ENCODE measurements at places on chromosomes 11 and 22.

GRCh38 chr22:46574993-46575910 lies 37.8 kb upstream of the CELSR1 start:
- DNase-seq, result no peak

GRCh38 chr11:62889484-62890437 lies 9.1 kb downstream of the SLC3A2 start:
- no peak for DNase-seq

GRCh38 chr22:20062043-20062765 lies 17.8 kb upstream of the DGCR8 start:
- no peak for DNase-seq

- no peak for DNase-seq
Measured at GRCh38 chr11:106853850-106854401, 164.3 kb downstream of the GUCY1A2 start.

GRCh38 chr11:60252213-60253108 lies 9.5 kb upstream of the MS4A4E start:
- DNase-seq, result no peak

DNA sequence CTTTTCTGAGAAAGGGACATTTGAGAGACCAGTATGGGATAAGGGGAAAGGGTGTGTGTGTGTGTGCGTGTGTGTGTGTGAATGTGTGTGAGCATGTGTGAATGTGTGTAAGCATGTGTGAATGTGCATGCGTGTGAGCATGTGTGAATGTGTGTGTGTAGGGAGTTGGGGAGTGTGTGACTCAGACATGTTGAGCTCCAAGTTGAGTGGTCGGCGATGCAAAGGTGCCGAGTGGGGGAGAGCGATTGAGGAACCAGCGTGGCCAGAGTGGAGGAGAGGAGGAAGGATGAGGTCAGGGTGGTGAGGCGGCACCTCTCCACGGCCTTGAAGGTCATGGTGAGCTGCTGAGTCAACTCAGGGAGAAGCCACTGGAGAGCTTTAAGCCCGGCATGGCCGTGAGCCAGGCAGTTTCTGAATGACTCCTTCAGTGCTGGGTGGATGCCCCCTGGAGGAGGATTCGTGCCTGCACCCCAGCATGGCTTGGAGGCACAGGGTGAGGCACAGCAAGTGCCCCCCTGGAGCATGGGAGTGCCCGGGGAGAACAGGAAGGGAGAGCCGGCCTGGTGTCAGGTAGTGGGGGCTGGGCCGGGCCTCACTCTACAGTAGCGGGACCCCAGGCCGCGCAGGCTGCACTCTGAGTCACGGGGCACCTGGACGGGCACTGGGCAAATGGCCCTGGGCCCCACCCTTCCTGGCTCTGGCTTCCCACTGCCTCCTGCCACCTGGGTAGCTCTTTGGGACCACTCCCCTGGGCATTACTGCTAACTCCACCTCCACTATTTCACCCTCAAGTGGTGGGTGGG lies 8.2 kb upstream of the CCDC88B start:
- DNase-seq, result peak; percentile 56

DNA sequence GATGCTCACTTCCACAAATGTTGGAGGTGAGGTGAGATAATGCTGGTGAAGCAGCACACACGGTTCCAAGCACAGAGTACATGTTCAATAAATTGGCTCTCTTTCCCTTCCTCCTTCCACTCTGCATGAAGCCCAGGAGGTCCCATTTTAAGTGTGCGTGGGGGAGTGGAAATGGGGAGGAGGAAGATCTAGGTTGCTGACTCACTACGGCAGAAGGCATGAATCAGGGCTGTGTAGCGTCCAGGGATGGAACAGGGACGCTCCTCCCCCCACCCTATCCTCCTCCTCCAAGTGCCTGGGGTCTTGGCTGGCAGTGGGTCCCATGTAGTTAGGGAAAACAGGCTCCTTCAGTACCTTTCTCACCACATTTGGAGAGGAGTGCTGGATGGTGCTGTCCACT lies 44.2 kb downstream of the TRIM66 start:
- DNase-seq, result no peak

DNA sequence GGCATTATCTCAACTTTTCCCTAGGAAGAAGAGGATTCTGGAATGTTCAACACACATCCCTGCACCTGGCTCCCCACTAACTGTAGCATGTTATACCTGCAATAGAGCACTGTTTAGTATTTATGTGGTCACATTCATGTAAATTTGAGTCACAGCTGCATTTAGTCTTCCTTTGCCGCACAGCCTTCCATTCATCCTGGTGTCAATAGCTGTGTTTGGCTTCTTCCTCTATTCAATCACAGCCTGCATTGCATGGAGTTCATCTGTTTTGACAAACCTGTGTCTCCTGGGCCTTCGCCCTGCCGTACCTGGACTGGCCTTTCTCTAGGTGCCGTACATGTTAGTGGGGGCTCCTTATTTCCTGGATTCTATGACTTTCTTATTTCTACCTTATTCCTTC lies 4.1 kb upstream of the C22orf39 start:
- DNase-seq, result no peak

GRCh38 chr11:101523634-101524260 lies 60.1 kb downstream of the TRPC6 start:
- DNase-seq, result no peak

DNA sequence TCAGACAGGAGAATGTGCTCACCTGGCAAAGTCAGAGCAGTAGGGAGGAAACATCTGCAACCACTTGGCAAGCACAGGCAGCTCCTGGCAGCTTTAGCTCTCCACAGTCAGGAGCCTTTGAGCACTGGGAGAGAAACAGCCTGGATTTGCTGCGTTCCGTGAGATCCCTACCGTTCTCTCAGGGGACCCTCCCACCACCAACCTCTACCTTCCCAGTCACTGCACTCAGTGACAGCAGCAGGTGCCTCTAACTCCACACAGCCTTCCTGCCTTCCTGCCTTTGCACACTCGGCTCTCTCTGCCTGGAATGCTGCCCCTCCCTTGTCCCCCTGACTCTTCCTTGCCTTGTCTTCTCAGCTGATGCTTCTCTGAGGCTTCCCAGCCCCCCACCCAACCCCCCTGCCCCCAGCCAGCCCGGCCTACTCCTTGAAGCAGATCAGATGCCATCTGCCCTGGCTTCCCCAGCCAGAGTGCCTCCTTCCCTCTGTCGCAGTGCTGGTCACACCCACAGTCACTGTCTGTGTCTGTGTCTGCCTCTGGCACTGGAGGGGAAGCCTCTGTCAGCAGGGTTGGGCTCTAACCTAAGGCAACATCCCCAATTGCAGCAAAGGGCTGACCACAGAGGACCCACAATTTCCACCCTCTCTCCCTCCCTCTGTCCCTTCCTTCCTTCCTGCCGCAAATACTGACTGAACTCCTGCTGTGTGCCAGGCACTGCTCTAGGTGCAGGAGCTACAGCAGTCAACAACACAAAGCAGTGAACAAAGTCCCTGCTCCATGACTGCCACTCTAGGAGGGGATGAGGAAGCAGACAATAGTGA lies 14.9 kb upstream of the TSKU start:
- DNase-seq, result no peak

GRCh38 chr22:22094921-22095320 lies 112.3 kb upstream of the TOP3B start:
- DNase-seq, result no peak

DNA sequence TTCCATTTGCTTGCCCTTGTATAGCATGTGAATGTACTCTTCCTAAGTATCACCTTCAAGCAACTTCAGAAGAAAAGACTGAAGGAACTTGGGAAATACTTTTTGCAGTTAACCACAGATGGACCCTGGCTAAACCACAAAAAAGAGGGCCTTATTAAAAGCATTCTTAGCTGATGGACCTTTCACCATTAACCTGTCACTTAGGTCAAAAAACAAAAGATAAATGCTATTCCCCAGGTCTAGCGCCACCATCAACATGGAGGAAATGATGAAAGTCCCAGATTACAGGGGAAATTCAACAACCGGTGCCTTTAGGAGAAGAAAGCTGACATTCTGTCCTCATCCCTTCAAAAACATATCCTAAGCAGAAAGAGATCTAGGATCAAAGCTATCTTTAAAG lies 29.5 kb downstream of the STK33 start:
- DNase-seq, result no peak

GRCh38 chr22:40855979-40856512 lies 393 bp downstream of the ST13 start:
- no peak for DNase-seq

- no peak for DNase-seq
Measured at GRCh38 chr11:18365741-18366140, 28.6 kb upstream of the LDHA start.

DNA sequence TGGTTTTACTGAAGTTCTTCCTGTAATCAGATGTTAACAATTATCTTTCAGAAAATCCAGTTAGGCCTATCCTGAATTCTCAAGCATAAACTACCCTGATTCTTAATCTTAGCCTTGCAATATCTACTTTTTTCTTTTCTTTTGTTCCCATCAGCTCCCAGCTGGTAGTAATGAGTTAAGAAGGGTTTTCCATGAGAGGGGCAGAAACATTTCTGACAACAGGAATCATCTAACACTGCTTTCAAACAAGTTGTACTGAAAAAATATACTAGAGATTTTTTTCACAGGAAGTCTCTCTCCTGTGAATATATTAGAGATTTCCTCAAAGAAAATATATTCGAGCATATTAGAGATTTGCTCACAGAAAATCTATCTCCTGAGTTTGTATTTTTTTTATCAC lies 3.3 kb upstream of the TRIM6 start:
- no peak for DNase-seq

DNA sequence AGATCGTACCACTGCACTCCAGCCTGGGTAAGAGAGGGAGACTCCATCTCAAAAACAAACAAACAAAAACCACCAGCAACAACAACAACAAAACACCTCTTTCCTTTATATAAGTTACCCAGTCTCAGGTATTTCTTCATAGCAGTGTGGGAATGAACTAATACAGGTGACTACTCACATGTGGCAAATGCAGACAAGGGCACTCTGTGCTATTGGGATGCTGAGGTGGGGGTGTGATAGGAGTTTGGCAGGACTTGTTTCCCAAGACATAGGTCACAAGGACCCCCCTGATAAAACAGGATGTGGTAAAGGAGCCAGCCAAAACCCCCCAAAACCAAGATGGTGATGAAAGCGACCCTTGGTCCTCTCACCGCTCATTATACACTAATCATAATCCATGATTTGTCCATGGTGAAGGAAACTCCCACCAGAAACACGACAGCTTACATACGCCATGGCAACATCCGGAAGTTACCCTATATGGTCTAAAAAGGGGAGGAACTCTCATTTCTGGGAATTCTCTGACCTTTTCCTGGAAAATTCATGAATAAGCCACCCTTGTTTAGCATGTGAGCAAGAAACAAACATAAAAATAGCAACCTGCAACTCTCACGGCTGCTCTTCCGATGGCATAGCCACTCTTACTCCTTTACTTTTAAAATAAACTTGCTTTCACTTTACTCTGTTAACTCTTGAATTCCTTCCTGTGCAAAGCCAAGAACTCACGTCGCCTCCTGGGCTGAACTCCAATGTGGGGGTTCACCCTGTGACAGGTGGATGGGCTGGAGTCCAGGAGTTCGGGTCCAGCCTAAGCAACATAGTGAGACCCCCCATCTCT lies 18.8 kb upstream of the INCENP start:
- DNase-seq, result no peak

DNA sequence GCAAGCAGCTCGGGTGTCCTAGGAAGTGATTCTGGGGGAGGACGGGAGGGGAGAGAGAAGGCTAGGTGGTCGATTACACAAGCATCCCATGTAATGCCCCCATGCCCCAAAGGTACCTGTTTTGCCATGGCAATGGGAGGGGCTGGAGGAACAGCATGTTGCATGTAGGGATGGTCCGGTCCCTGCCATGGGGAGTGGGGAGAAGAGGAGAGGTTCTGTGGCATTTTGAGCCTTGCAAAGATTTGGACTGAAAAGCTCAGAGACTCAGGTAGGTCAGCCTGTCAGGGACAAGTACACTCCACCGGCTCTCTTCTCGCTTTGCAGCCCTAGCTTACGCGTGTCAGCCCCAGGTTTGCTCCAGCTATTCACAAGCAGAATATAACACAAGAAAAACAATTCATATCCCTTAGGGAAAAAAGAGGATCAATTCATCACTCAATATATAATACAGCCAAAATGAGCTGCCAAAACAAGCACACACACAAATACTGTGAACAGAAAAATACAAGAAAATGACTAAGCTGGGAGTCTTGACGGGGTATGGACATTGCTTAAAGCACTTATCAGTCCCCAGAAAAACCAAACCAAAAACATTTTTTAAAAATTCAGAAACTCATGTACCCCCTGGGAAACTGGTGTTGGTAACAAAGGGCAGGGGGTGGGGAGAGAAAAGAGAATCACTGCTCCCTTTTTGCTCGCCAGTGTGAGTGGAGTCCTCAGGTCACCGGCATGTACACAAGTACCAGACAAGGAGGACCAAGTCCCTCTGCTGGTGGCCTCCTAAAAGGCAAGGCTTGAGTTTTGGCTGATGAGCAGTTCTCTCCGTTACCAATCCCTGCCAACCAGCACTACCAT lies 21.6 kb downstream of the APOL5 start:
- DNase-seq, result no peak

DNA sequence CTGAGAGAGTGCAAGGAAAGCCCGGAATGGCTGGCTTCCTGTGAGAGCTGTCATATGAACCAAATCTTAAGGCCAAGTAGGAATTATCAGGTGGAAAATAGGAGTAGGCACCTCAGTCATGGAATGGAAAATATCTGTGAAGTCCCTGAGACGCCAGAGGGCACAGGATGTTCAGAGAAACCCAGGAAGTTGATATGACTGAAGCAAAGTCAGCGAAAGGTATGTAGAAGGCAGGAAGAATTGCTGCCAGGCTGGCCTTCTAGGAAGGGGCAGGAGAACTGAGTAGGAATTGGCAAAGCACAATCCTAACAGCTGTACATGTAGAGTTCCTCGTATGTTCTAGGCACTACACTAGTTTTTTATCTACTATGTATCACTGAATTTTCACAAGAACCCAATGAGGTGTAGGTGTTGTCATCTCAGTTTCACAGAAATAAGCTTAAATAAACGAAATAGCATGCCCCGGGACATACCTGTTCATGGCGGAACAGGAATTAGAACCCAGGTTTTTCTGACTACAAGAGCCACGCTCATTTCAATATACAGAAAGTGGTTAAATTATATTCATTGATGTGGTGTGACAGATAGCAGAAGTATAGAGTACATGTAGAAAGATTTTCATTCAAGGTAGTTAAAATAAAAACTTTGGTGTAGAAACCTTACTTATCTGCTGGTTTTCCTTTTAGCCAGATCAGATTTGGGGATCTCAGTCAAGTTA lies 17.0 kb downstream of the HMGXB4 start:
- DNase-seq, result no peak

GRCh38 chr11:71934213-71934612 lies 5.4 kb downstream of the RNF121 start:
- no peak for DNase-seq

- DNase-seq, result no peak
Measured at GRCh38 chr22:17228725-17229126, 9.5 kb upstream of the ADA2 start.

DNA sequence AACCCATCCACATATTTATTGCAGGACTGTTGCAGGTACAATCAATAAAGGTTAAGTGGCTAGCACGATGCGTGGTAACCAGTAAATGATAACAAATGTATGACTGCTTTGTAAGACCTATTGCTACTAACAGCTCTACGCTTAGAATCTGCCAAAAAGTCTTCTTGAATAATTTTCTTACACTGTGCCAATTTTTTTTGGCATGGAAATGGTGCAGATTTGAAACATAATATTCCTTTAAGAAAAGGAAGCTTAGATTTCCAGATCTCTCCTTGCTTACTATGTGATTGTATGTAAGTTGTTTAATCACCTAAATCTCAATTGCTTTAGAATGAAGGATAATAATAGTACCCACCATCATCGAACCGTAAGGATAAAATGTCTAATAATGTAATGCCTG lies 192.0 kb downstream of the LRRC4C start:
- no peak for DNase-seq

GRCh38 chr11:123525511-123525918 lies 95.4 kb downstream of the GRAMD1B start:
- no peak for DNase-seq

Measured in activated CD4-positive, CD25-positive, alpha-beta regulatory T cell (primary cell).